ENCODE measurements at places on chromosomes 5 and 9.
A peak's percentile ranks its signal among the peaks of the same experiment; 100 is the strongest.

DNA sequence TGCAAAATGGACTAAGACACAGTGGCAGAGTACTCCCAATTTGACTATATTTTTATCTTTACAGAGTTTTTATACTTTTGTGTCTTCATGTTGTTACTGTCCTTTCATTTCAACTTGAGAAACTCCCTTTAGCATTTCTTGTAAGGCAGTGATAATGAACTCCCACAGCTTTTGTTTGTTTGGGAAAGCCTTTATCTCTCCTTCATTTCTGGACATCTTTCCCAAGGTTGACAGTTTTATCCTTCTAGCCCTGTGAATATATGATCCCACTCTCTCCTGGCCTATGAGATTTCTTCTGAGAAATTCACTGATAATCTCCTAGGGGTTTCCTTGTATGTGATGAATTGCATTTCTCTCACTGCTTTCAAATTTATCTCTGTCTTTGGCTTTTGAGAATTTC, 9.2 kb upstream of the SARDH start:
- DNase-seq: no peak

DNA sequence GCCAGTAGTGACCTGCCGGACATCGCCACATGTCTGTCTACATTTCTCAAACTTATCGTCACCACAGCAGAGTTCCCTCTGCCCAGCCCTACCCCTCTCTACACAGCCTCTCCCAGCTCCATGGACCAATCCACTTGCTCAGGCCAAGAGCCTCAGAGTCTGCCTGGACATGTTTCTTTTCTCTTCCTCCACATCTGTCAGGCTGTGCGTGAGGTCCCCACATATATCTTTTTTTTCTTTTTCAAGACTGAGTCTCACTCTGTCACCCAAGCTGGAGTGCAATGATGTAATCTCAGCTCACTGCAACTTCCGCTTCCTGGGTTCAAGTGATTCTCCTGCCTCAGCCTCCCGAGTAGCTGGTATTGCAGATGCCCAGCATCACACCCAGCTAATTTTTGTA, 62.7 kb upstream of the GGTA1 start:
- DNase-seq: no peak

GRCh38 chr9:33187519-33188218, 20.5 kb upstream of the B4GALT1 start:
- DNase-seq: no peak

DNA sequence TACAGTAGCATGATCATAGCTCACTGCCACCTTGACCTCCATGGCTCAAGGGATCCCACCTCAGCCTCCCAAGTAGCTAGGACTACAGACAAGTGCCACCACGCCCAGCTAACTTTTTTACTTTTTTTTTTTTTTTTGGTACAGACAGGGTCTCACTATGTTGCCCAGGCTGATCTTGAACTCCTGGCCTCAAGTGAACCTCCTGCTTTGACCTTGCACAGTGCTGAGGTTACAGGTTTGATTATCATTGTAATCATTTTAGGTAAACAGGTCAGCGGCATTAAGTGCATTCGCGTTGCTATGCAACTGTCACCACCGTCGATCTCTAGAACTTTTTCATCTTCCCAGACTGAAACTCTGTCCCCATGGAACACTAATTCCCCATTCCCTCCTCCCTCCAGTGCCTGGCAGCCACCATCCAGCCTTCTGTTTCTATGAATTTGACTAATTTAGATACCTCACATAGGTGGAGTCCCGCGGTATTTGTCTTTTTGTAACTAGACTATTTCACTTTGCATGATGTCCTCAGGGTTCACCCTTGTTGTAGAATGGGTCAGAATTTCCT, 5.8 kb upstream of the CARD19 start:
- DNase-seq: no peak

GRCh38 chr5:1312993-1313833, 18.3 kb upstream of the TERT start:
- peak; percentile 59 for DNase-seq

DNA sequence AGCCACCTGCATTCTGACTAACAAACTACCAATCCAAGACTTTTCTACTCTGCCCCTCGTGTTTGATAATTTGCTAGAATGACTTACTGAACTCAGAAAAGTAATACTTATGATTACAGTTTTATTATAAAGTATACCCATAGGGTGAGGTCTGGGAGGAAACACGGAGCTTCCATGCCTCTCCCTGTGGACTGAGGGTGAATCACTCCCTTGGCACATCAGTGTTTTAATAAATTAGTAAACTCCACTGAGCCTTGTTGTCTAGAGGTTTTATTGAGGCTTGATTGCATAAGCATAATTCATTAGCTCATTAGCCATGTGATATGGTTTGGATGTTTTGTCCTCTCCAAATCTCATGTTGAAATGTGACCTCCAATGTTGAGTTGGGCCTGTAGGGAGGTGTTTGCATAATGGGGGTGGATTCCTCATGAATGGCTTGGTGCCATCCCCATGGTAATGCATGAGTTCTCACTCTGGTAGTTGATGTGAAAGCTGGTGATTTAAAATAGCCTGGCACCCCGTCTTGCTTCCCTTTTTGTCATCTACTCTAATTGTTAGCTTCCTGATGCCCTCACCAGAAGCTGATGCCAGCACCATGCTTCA, 233.6 kb upstream of the TRPC7 start:
- no peak for DNase-seq

- no peak for DNase-seq
Observed at GRCh38 chr5:138344887-138345622, 7.0 kb downstream of the FAM53C start.

GRCh38 chr5:43061352-43062075, 21.4 kb upstream of the ANXA2R start:
- no peak for DNase-seq

GRCh38 chr5:151154931-151155774, 2.4 kb downstream of the ANXA6 start:
- DNase-seq: peak; percentile 67

- DNase-seq: no peak
Observed at GRCh38 chr5:61253547-61253946, 78.5 kb upstream of the ZSWIM6 start.

- no peak for DNase-seq
Observed at GRCh38 chr9:34097865-34098264, 28.6 kb downstream of the DCAF12 start.

GRCh38 chr9:129317179-129318011, 139.3 kb upstream of the IER5L start:
- no peak for DNase-seq

DNA sequence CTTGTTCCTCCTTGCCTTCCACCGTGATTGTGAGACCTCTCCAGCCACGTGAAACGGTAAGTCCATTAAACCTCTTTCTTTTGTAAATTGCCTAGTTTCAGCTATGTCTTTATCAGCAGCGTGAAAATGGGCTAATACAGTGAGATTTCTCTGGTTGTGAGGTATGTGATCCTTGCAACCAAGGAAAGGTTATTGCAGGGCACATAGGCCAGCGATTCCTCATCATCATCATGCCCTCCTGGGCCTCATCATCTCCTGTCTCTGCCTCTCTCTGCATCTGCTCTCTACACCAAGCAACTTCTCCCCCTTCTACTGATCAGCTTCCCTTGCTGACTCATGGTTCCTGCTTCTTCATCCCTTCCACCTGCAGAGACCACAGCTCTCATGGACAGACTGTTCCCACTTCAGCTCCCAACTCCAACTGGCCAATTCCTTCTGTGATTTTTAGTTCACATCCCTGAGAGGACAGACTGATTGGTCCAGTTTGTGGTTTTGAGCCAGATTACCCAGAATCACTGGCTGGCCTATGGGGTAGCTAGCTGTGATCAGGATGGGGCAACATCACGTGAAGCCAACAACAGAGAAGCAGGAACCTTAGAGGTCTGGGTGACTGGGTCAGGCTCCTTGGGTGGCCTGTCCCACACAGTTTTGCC, 53.1 kb downstream of the LIX1 start:
- DNase-seq: no peak

DNA sequence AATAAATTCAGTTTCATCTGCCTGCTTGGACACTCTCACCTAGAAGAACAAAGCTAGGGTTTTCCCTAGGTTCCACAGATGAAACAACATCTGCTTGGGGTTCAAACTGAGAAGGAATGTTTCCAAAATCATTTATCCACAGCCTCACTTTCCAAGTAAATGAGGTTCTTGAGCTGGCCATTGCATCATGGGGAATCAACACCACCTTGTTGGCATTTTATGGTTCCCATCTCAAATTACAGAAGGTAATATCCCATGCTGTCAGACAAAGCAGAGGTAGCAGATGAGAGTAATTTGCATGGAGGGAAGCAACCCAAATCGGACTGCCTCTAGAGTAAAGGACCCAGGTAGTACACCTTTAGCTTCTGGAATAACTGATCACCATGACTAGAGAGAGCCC, 10.5 kb upstream of the NR4A3 start:
- no peak for DNase-seq

GRCh38 chr9:123718188-123718587, 211.7 kb downstream of the DENND1A start:
- no peak for DNase-seq

GRCh38 chr9:107620801-107621200, 131.2 kb upstream of the KLF4 start:
- DNase-seq: no peak

- no peak for DNase-seq
Observed at GRCh38 chr9:94181408-94182181, 77.5 kb upstream of the ZNF169 start.

- DNase-seq: no peak
Observed at GRCh38 chr9:120556775-120557174, 23.2 kb downstream of the CDK5RAP2 start.

- DNase-seq: no peak
Observed at GRCh38 chr9:3962496-3962895, 337.4 kb downstream of the GLIS3 start.

- no peak for DNase-seq
Observed at GRCh38 chr5:124057724-124058231, 545.8 kb downstream of the CSNK1G3 start.

- no peak for DNase-seq
Observed at GRCh38 chr5:135053989-135054388, 20.0 kb upstream of the PITX1 start.

DNA sequence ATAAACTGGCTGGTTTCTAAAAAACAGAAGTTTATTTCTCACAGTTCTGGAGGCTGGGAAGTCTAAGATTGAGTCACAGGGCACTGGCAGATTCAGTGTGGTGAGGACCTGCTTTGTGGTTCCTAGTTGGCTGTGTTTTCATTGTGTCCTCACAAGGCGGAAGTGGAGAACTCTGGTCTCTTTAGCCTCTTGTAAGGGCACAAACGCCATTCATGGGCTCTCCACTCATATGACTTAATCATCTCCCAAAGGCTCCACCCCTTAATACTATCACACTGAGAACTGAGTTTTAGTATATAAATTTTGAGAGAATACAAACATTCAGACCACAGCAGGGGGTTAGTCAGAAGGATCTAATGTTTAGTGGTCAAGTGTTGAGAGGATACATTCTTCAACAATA, 208.2 kb downstream of the SEC61B start:
- DNase-seq: peak; percentile 53

GRCh38 chr5:179118338-179118737, 58.2 kb downstream of the ZNF354C start:
- no peak for DNase-seq

GRCh38 chr9:37032713-37033112, 1.4 kb downstream of the PAX5 start:
- no peak for DNase-seq

DNA sequence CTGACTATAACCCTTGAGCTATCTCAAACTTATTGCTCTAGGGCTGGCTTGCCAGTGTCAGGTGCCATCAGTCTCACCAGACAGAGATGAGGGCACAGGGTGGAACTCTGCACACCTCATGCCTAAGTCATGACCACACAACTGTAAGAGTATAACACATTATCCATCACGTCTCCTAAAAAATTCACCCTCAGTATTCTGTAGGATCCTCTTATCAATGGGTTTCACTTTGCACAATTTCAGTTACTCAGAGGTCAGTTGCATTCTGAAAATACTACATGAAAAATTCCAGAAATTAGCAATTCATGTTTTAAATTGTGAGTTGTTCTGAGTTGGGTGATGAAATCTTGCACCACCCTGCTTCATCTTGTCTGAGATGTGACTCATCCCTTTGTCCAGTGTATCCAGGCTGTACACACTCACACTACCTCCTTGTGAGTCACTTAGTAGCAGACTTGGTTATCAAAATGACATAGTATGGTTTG, 690.9 kb upstream of the CDH18 start:
- no peak for DNase-seq

DNA sequence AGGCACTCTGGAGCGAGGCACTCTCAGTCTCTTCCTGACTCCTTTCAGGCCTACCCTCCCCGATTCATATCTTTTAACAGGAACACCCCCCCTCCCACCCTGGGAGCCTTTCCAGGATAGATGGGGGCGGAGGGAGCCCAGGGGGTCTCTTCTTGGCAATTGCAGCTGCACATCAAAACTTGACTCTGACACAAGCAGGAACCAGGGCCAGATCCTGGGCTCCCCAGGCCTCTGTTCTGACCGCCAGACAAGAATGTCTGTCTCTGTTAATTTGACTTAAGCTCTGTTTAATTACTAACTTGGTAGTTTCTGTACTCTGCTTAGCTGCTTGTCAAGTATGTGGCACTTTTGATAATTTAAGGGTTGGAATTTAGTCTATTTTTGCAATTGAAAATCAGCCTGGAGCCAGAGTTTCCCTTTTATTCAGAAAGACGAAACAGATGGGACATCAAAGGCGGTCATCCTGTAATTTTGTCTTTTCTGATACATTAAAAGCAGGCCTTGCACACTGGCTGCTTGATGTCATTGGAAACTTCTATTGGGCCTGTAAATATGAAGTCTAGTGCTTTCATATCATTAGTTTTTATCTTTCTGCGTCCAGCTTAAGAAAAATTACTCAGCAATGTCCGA, 43.3 kb downstream of the ACTL7B start:
- no peak for DNase-seq

GRCh38 chr5:73370640-73371583, 77.7 kb downstream of the FOXD1 start:
- no peak for DNase-seq

- DNase-seq: no peak
Observed at GRCh38 chr9:11946531-11946930, 746.7 kb upstream of the TYRP1 start.

GRCh38 chr9:93205045-93205768, 21.3 kb downstream of the WNK2 start:
- no peak for DNase-seq

DNA sequence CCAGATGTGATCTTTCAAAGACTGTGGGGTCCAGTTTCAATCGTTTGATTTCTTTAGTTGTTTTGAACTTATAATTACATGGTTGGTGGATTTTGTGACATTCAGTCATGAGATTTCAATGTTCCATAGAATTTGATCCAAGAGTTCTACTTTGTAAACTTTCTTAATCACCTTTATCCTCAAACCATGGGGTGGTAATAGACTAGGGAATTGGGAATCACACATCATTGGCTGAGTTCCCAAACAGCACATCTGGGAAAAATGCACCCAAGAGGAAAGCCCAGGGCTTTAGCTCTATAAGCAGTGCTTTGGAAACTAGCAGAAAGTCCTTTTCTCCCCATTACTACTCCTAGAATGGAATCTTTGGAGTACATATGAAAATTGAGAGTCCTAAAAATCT, 177.6 kb downstream of the NNT start:
- DNase-seq: no peak

DNA sequence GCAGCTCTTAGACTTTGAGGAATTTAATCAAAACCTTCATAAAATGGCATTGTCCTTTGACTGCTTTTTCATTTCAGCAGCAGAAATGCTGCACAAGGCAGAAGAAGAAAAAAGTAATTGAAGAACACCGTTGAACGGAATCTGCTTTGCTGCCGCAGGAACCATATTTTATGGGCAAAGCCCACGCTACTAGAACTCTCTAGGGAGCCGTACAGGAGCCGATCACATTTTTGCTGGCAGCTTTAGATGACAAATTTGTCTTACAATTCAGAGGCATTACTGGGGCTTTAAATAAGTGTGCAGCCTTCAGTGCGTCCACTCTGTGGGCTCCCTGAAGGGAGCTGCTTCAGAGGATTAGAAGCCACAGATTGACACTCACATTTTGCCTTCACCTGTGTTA, 5.4 kb downstream of the CFAP90 start:
- no peak for DNase-seq
